HS-5 (cell line): ENCODE measurements at places on chromosomes 2 and 18.

DNA sequence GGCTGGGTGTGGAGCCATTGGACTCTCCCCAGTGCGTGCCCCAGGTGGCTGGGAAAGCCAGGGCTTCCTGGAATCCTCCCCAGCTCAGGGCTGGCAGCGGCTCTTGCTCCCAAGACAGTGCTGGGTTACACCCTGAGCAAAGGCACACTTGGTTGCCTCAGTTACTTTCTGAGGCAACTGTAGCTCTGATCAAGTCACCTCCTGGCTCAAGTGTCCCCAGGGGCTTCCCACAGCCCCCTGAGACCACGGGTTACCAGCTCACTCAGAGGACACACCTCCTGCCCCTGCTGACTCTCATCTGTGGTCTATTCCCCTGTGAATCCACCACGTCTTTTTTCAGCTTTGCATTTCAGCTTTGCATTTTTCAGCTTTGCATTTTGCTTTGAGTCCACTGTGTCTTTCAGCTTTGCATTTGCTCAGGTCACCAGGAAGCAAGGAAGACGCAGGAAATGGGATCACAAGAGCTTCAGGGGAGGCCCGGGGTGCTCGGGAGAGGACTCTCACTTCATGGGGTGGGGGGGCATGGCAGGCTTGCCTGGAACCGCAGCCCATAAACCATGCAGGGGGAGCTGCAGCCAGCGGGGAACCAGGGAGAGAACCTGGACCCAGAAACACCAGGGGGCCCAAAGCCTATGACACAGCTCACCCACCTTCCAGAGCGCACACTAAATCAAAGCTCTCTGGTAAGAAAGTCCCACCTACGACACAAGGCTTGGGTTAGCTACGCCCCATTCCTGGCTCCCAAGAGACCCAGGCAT, 138.0 kb upstream of the ASB18 start:
- no peak for DNase-seq

DNA sequence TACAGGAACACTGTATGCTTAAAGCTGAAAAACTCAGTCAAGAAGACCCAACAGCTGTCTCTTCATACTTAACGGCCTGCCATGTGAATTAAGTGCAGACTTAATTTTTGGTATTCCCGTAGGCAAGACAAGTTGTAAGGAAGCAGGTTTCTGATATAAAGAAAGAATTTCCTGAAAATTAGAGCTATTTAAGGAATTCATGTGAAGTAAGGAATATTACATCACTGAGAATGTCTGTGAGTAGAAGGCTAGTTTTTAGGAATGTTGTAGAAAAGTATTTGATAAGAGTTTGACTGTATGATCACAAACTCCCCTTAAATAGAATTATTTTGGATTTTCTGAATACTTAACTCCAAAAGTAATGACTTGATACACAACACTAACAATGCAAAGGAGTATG, 51.0 kb downstream of the WDR33 start:
- no peak for DNase-seq

DNA sequence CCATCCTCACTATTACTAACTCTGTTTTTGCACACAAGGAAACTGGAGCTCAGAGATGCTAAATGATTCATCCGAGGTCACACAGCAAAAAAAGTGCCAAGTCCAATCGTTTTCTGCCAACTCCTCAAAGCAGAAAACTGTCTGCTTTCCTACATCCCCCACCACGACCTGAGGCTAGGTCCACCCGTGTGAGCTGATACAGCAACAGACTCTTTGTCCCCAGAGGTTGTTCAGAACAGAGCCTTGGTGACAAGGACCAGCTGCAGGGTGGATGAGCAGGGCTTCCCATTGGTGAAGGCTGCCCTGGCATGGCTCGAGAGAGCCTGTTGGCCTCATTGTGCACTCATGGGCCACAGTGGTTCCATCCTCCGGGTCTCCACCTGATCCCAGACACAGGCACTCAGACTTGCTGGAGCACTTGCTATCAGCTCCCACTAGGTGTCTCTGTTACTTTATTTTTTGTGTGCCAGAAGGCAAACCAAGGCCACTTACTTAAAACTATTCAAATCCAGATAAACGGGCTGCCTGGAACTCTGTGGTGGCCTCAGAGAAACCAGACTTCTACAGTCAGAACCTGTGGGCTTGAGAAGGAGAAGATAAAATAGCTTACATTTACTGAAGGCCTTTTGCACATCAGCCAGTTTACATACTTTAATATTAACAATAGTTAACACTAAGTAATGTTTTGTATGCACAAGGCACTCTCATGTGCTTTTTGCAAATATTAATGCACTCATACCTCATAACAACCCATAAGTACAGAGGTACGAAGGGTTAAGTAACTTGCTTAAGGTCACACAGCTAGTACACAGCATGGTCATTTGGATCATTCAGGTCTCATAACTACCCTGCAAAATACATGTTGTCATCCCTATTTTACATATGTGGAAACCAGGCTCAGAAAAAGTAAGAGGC, 62.9 kb upstream of the CTIF start:
- no peak for DNase-seq

DNA sequence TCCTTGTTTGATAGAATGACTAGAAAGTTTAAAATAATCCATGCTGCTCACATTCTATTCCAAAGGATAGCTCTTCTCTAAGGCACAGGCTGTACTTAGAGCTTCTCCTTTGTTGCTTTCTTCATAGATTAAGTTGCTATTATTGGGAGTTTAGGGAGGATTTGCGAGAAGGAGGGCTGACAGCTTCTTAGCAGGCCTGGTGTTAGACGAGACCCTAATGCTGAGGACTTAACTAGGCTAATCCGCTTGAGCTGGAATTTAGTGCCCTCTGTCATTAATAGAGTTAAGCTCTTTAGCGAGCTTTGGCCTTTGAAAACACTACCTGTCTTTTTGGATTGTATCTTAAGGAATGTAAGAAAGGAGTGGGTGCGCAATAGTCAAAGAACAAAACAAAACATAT, 81.3 kb downstream of the MOGAT1 start:
- no peak for DNase-seq

DNA sequence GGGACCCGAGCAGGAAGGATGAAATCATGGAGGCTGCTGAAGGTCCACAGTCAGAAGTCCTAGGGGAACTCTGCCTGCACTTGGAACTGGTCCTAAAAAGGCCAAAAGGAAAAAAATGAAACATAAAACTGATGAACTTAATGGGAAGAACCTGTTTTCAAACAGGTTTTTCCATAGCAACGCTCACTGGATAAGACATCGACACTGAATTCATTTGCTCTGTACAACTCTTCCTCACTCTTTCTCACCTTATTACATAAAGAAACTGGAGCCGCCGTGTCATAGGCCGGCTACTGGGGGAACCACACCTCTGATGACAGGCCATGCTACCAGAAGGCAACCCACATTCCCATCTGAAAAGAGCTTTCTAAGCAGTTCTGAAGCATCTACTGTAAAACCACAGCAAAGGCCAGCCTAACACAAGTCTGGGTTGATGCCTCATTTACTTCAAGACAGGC, 83.6 kb downstream of the FARSB start:
- DNase-seq = no peak

DNA sequence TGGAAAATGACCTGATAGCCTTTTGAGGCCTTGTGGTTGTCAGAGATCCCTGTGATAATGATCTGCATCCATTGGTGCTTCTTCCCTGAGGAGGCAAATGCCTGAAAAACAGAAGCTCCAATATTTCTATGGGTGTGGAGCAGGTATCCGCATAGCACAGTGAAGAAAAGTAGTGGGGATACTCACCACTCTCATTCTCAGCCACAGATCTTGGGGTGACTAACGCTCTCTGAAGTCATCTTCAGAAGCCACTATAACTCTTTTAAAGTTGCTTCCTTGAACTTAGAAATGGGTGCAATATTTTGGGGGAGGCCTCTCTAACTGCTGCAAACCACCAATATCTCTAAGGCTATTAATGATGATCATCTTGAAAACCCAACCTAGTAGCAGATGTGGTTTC, 46.2 kb downstream of the ARHGAP15 start:
- DNase-seq = no peak

DNA sequence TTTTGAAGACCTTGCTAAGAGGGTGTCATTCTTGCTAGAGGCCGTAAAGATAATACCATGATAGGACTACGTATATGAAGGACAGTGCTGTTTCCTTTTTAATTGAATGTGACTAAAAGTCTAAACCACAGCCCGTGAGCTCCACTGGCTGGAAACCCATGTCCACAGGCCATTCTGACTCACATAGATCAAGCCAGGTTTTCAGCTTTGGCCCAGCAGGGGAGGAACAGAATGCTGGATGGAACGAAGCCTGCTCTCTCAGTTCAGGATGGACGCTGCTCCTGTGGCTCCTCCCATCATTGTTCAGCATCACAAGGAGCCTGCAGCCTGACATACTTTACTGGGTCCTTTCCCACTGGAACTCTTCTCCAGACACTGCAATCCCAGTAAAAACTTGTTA, 47.6 kb downstream of the ALPK2 start:
- DNase-seq = no peak
